Cerebellar cortex (tissue), 1 donor: ENCODE measurements at places on chromosomes 11 and 22.

DNA sequence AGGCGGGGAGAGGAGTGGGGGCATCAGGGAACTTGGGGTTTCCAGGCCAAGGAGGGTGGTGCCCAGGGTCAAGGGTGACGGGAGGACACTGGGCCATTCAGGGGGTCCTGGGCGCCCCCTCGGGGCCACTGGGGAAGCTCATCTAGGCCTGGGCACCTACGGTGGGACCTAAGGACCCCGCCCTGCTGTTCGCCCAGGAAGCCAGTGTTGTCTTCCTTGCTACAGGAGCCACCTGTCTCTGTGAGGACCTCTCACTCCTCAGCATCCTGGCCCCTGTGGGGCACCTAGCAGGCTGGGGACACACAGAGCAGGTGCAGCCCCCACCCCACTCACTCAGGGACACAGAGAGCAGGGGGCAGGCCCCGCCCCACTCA lies 191.6 kb downstream of the IGLL1 start:
- DNase-seq, result no peak

DNA sequence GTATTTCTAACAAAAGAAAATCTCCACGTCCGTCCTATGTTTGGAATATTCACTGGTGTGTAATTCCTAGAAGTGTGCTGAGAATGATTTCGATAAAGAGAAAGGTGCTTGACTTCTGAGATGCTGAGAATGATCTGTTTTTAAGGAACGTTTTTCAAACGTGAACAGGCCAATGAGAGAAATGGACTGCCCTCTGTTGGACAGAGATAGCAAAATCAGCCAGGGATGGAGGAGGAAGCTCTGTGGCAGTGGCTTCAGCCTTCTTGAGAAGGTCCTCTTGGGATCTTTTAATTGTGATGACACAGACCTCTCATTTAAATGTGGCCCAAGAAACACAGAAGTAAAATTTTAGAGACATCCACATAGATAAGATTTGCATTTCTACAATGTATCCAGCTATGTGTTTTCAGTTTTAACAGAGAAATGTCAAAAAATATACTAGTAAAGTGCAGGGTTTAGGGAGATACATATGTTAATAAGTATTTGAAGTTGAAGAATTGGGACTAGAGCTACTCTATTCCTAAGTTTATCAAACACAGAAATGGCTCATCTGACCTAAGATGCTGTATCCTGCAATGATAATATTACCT lies 84.0 kb upstream of the RCN1 start:
- peak; percentile 85 for DNase-seq

- DNase-seq, result no peak
These were observed 253.8 kb upstream of the CNTN5 start for GRCh38 chr11:98766903-98767302.

DNA sequence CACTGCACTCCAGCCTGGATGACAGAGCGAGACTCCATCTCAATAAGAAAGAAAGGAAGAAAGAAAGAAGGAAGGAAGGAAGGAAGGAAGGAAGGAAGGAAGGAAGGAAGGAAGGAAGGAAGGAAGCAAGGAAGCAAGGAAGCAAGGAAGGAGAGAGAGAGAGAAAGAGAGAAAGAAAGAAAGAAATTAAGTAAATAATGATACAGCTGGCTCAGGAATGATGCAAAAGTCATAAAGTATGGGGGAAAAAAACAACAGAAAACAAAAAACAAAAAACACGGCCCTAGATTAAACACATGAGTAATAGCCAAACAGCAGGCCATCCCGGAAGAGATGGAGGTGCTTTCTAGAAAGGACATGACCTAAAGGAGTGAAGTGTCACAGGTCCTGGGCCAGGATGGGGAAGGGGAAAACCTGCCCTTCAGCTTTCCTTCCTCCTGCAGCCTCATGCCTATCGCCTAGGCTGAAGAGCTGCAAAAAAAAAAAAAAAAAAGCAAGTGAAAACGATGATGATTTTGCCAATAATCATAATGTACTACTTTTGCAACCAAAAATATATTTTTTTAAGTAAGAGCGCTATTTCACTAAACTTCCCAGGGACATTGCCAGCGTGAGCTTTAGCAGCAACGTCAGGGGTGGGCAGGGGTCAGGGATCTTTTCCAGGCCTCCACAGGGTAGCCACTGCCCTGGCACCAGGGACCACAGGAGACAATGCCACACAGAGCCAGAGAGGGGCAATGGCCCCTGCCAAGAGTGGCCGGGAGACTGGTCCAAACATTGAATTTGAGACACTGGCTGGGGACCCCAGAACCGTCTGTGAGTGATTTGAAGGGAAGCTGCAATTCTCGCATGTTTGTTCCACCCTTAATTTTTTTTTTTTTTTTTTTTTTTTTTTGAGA lies 28.2 kb upstream of the TMPRSS4 start:
- DNase-seq, result no peak

DNA sequence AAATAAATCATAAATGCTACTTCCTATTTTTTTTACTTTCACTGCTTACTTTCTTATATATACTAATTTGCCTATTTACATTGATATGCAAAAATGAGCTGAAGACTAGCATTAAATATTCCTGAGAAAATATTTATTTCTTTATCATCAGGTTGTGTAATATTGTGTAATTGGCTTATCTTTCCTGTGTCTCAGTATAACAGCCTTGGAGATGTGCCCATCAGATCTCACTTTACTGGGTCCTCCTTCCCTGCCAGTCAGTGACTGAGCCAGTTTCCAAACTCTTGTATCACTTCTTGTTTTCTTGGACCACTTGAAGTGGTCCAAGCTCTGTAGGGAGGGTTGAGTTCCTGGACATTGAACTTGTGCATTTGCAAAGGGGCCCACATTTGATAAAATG lies 900.0 kb downstream of the LUZP2 start:
- DNase-seq, result no peak

- no peak for DNase-seq
These were observed 7.5 kb upstream of the MYH9 start for GRCh38 chr22:36395055-36395849.

GRCh38 chr11:2827256-2827655 lies 58.3 kb downstream of the CDKN1C start:
- DNase-seq, result no peak

- DNase-seq, result no peak
These were observed 6.7 kb upstream of the ANAPC15 start for GRCh38 chr11:72119198-72119597.

DNA sequence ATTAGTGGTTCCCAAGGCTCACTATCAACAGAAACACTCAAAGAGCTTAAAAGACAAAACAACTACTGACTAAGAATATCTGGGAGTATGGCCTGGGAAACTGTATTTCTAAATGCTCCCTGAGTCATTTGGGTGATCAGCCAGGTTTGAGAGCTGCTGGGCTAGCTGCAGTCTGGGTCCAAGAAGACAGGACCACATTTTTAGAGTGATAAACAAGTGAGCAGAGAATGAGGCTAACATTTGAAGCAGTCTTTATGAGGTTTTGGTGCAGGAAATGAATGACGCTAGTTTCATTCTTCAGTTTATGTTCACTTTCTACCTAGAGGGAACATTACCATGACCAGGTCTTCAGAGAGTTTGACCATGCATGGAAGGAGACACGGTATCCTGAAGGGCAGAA lies 97.7 kb downstream of the TEAD1 start:
- no peak for DNase-seq

- DNase-seq, result no peak
These were observed 68.5 kb downstream of the C2CD3 start for GRCh38 chr11:74102321-74102720.

DNA sequence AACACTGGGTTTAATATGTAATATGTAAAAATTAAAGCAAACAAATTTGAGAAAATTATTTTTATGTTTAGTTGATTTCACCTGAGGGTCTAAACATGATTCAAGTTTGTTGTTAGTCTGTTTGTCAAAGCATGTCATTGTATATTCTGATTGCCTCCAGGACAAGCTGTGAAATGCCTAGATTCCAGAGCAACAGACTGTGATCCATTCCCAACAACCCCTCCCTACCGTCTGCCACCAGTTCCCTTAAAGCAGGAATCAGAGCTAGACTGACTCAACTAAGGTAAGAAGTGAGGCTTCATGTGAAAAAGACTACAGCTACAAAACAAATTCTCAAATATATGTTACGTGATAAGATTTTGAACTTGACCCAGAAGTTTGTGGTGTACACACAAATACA lies 304.2 kb downstream of the RAB38 start:
- DNase-seq, result no peak

GRCh38 chr11:74437441-74438042 lies 29.8 kb downstream of the KCNE3 start:
- DNase-seq, result no peak

DNA sequence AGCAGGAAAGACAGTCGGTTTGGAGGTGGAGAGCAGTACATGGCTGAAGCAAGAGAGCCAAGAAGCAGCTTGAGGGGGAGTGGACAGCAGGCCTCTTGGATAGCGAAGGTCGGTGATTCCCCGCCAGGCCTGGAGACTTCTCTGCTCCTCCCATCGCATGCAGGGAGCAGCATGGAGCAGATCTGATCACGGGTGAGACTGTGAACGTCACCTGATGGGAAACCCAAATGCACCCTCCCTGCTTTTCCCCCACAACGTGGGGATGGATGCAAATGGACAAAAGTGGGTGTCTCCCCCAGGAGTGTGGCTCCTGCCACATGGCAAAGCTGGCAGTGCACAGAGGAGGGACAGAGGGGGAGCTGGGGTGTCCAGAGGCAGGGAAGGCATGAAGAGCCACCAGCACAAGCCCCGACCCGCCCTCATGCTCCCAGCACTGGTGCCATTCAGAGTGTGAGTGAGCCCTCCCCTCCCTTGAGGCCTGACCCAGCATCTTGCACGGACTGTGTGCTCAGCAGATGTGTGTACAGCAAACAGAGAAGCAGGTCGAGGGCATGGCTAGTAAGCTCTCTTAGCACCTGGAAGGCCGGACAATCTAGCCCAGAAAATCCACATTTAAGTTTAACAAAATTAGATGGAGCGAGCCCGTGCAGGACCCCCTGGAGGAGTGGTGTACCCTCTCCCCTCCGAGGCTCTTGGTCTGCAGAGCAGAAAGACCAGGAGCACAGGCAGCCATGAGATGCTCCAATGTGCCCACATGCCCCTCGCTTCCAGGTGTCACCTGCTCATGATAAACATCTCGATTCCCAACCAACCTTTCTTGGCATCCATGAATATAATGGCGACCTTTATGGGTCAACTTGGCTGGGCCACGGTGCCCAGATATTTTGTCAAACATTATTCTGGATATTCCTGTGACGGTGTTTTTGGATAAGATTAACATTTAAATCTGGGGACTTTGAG lies 661.7 kb downstream of the TBC1D22A start:
- DNase-seq, result peak; percentile 6

DNA sequence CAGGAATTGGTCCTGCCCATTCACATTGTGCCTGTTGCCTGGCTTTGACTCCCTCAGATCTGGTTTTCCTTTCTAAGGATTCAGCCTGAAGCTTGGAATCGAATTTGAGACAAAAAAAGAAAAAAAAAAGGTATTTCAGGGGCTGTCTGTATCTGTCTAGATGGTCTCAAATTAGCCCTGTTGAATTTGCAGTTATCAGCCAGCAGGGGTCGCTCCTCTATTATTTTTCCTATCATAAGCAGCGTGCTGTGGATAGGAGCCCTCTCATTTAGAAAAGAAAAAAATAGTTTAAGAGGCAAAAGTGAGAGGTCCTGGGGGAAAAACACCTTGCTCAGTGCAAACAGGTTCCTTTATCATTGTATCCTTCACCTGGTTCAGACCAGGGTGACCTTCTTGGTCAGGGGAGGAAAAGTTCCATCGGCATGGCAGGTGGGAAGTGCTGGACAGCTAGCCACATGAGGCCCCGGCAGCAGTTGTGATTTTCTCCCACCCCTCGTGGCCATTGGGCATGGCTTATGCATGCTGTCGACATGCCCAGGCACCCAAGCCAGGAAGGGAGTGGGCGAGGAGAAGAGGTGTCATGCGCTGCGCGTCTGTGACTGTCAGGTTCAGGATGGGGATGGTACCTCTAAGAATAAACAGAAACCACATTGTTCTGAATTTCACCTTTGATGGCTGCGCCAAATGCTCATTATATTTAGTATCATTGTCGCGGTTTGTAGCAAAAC lies 13.1 kb downstream of the OR5AK2 start:
- peak; percentile 6 for DNase-seq

- DNase-seq, result no peak
These were observed 15.5 kb upstream of the TAB1 start for GRCh38 chr22:39383841-39384625.

- DNase-seq, result no peak
These were observed 2.8 kb downstream of the PARVB start for GRCh38 chr22:44026630-44027511.

GRCh38 chr11:2185324-2186085 lies 13.9 kb upstream of the TH start:
- no peak for DNase-seq

- peak; percentile 91 for DNase-seq
These were observed 1410.8 kb downstream of the TBC1D22A start for GRCh38 chr22:48173061-48173772.

DNA sequence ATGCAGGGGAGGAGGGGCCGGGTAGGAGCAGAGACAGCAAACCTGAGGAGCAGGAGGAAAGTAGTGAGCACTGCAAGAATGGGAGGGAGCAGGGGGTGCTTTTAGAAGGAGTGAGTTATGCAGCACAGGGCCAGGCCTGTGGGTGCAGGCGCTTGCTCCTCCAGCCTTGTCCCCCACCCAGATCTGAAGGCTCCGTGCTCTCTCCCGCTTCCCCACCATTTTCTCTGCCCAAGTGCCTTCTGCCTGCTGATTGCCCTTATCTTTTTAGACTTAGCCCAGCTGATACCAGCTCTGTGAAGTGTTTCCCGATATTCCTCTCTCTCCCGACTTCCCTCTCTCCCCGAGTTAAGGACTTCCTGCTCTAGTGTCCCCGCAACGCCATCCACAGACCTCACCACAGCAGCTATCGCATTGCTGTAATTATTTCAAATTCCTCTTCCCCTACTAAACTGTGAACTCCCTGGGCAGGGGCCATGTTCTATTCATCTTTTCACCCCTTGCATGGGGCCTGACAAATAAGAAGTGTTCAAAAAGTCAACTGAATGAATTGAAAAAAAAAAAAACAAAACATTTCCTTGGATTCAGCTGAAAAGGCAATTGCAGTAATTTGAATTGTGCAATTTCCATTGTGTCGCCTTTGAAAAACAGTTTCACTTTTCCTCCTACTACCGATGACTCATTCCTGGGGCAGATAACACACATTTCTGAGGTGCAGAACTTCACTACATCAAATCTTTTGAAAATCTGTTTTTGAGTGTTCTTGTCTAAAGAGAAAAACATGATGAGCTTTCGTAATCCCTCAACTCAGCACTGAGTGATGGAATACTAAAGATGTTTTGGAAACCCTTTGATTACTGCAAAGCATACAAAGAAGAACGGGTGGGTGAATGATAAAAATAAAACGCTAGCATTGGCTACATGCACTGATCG lies 69.7 kb upstream of the BMAL1 start:
- DNase-seq, result no peak

GRCh38 chr11:13465909-13466371 lies 2.9 kb upstream of the BTBD10 start:
- DNase-seq, result peak; percentile 58

- no peak for DNase-seq
These were observed 167.3 kb downstream of the UVRAG start for GRCh38 chr11:75982309-75982708.

- DNase-seq, result no peak
These were observed 9.5 kb downstream of the PHOX2A start for GRCh38 chr11:72234514-72234830.

GRCh38 chr11:69364921-69365320 lies 71.0 kb downstream of the MYEOV start:
- no peak for DNase-seq

- no peak for DNase-seq
These were observed 1417.4 kb downstream of the TBC1D22A start for GRCh38 chr22:48179571-48180546.
